Sigmoid colon (tissue), 7 donors: ENCODE measurements at places on chromosomes 16 and 17. TPM values are rescaled to one million over a fixed set of nuclear protein-coding genes. Genes with fewer than 3 reads are reported as not detected.

RDM1 gene
- total RNA-seq, result not detected

MYADML2 gene
- not detected for total RNA-seq

KRTAP2-1 gene
- not detected for total RNA-seq

NAGS gene
- 1.4 TPM for total RNA-seq

TP53TG3 gene
- total RNA-seq, result not detected

CRISPLD2 gene
- total RNA-seq, result 187 TPM

CXCL16 gene
- total RNA-seq, result 6.0 TPM

GNG13 gene
- not detected for total RNA-seq

- DNase-seq, result no peak
- H3K27ac ChIP-seq, result peak overlapping the region; percentile 95
- H3K27me3 ChIP-seq, result no peaks in the 10 kb centered on the region
- H3K4me1 ChIP-seq, result peaks cover 42% of the 10 kb centered on the region
Measured at GRCh38 chr17:82492643-82493225, 26.8 kb upstream of the FOXK2 start.

GRCh38 chr17:80745183-80745582, 200.5 kb downstream of the RPTOR start:
- H3K36me3 ChIP-seq, result no peaks in the 10 kb centered on the region
- no peaks in the 10 kb centered on the region for H3K27me3 ChIP-seq
- no peak overlapping the region for H3K27ac ChIP-seq
- H3K4me3 ChIP-seq, result no peak overlapping the region
- DNase-seq, result no peak

DNA sequence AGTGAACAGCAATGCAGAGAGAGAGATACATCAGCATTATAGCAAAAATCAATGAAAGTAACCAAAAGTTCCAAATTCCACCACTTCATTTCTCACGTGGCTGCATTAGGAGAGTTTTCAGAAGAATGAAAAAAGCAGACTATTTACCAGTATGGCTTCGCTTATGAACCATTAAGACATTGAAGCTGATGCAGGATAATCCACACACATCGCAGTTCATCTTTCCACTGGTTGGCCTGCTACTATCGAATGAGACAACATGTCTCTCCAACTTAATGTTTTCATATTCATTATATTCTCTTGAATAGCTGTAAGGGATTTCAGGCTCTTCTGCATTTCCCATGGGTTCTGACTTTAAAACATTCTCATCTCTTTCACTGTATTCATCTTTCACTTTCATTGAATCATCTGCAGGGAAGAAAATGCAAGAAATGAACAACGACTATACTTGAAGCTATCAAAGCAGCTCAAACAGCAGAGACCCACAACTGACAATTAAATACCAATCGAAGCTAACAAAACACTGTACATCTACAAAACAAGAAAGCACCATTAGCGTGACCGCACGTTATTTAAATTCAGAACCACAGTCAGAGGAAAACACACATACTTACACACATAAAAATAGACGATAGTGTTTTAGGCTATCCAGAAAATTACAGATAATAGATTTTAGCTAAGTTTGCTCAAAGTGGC, 54.9 kb downstream of the GRB7 start:
- no peak overlapping the region for H3K4me3 ChIP-seq
- no peaks in the 10 kb centered on the region for H3K36me3 ChIP-seq
- no peaks in the 10 kb centered on the region for H3K4me1 ChIP-seq
- no peak for DNase-seq
- H3K27me3 ChIP-seq, result no peaks in the 10 kb centered on the region
- H3K27ac ChIP-seq, result no peak overlapping the region

GRCh38 chr17:6640536-6641246, at the start of the genes KIAA0753 and TXNDC17:
TSS of gene KIAA0753 (minus strand) at chr17:6640711. CDS start at chr17:6635103, 5,608 bp downstream.
TSS of gene TXNDC17 (plus strand) at chr17:6641060. CDS start at chr17:6641083, 23 bp downstream.
- DNase-seq, result peak; percentile 95
- no peaks in the 10 kb centered on the region for H3K27me3 ChIP-seq
- H3K36me3 ChIP-seq, result peaks cover 34% of the 10 kb centered on the region
- H3K27ac ChIP-seq, result peak within 1 kb of the TSS; percentile 88
- peaks cover 31% of the 10 kb centered on the region for H3K4me1 ChIP-seq

DNA sequence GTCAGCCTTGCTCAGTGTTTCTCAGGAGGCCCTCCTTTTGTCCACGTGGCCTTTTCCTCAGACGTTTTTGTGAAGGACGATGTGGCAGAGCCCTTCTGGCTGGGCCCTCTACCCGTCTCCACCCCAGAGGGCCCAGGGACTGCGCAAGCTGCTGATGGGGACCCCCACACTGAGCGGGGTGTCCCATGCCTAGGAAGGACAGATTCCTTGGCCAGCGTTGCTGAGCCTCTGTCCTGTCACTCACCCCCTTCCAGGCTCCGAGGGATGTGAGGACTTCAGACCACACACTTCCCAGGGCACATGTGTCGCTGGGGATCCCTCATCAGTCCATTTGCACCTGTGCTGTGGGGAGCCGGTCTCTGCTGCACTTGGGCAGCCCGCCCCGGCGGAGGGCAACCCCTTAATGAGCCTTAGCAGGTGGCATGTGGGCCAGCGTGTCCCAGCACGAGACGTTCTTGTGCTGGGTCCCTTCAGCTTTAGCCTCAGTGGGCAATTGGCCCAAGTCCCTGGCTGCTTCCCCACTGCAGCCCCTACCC, 48.3 kb downstream of the NT5M start:
- H3K36me3 ChIP-seq, result no peaks in the 10 kb centered on the region
- no peaks in the 10 kb centered on the region for H3K27me3 ChIP-seq
- no peak overlapping the region for H3K4me3 ChIP-seq

DNA sequence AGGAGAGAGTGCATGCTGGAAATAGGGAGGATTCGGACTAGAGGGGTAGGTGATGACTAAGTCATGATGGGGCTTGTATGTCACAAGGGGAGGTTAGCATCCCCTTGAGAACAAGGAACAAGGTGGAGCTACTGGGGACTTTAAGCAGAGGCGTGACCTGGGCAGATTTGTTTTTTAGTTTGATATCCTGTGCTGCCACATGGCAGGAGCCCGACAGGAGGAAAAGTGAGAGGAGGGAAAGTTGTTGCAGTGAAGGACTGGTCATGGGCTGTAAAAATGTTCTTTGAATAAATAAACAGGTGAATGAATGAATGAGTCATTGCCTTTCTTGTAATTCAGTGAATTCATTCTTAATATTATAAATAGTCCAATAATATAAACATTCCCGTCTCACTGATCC, 365.1 kb upstream of the CDH5 start:
- DNase-seq, result no peak
- no peaks in the 10 kb centered on the region for H3K4me1 ChIP-seq
- H3K4me3 ChIP-seq, result no peak overlapping the region
- H3K27ac ChIP-seq, result no peak overlapping the region
- H3K36me3 ChIP-seq, result no peaks in the 10 kb centered on the region

DNA sequence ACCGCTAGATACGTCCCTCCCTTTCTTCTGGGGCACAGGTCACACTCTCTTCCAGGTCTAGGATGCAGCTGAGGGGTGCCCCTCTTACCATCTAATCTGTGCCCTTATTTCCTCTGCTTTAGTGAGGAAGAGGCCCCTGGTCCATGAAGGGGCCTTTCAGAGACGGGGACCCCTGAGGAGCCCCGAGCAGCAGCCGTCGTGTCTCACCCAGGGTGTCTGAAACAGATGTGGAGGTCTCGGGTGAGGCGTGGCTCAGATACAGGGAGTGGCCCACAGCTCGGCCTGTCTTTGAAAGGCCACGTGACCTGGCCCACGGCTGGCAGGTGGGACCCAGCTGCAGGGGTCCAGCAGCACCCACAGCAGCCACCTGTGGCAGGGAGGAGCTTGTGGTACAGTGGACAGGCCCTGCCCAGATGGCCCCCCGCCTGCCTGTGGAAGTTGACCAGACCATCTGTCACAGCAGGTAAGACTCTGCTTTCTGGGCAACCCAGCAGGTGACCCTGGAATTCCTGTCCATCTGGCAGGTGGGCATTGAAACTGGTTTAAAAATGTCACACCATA, 15.6 kb downstream of the SCGB1C2 start:
- peak; percentile 22 for DNase-seq
- H3K27me3 ChIP-seq, result no peaks in the 10 kb centered on the region
- no peak overlapping the region for H3K4me3 ChIP-seq
- H3K4me1 ChIP-seq, result no peaks in the 10 kb centered on the region
- H3K36me3 ChIP-seq, result no peaks in the 10 kb centered on the region
- H3K27ac ChIP-seq, result no peak overlapping the region

DNA sequence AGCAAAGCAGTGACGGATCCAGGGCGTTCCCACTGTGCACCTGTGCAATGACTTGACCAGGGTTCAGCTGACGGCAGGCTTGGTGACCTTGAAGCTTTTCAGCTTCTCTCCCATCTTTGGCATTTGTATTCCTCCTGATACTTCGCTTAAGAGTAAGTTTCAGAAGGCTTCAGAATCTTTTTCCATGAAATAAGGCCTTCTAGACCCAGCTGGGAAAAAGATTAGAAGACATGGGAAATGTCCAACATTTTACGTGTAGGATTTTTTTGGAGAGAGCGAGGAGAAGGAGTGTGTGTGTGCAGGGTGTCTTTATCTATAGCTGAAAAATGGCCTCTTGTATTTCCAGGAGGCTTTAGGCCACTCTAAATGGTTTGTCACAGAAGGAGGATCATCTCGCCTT, 104.1 kb downstream of the BANP start:
- peaks cover 13% of the 10 kb centered on the region for H3K36me3 ChIP-seq
- H3K4me3 ChIP-seq, result no peak overlapping the region
- H3K27ac ChIP-seq, result no peak overlapping the region
- H3K4me1 ChIP-seq, result no peaks in the 10 kb centered on the region
- DNase-seq, result no peak
- no peaks in the 10 kb centered on the region for H3K27me3 ChIP-seq

GRCh38 chr17:1006054-1006453, 9.1 kb downstream of the TIMM22 start:
- H3K27me3 ChIP-seq, result no peaks in the 10 kb centered on the region
- peaks cover 81% of the 10 kb centered on the region for H3K36me3 ChIP-seq
- no peak for DNase-seq
- peaks cover 54% of the 10 kb centered on the region for H3K4me1 ChIP-seq

DNA sequence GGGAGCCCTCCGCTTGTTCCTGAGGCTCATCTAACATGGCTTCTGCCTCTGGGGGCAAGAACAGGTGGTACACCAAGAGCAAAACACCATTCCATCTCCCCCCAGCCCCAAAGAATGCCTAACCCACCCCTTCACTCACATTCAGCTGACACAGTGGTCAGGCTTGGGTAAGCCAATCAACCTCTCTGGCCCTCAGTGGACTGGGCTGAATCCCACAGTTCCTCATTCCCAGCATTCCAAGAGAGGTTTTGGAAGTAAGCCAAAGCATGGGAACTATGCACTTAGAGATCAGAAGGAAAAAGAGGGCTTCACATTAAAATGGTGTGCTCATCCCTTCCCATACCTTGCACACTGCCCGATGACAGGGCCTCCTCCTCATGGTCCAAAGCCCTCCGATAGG, 7.8 kb downstream of the PIGS start:
- H3K27me3 ChIP-seq, result no peaks in the 10 kb centered on the region
- H3K27ac ChIP-seq, result no peak overlapping the region
- H3K4me3 ChIP-seq, result no peak overlapping the region
- peaks cover 7% of the 10 kb centered on the region for H3K4me1 ChIP-seq
- peaks cover 21% of the 10 kb centered on the region for H3K36me3 ChIP-seq

DNA sequence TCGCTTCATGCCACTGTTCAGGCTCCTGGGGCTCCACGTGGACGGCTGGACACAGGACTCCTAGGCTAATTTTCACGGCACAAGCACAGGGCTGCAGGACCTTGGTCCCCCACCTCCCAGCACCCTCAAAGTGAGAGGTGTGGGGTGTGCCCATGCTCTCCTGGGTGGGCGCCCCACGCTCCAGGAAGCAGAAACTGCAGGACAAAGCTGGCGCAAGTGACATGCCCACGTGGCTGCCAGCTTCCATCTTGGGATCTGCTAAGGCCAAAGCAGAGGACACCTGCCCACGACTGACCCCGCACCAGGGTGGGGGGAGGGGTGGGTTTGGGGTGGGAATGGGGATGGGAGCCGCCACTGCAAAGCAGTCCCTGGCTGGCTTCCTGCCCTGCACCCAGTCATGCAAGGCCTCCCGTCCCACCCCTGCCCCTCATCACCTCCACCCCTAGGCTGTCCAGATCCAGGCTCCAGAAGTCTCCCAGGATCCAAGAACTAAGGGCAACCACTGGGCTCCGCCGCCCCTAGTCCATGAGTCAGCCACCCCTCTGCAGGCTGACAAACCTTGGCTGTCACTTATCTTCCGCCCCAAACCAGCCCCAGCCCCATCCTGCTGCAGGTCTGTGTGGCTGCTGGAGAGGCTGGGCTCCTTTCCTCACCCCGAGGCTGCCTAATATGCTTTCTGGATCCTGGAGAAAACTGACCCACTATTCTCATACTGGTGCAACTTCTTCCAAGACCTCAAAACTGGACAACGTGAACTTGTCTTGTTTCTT, 11.1 kb downstream of the USP6 start:
- no peak overlapping the region for H3K4me3 ChIP-seq
- peaks cover 5% of the 10 kb centered on the region for H3K27me3 ChIP-seq
- DNase-seq, result no peak
- no peaks in the 10 kb centered on the region for H3K36me3 ChIP-seq

DNA sequence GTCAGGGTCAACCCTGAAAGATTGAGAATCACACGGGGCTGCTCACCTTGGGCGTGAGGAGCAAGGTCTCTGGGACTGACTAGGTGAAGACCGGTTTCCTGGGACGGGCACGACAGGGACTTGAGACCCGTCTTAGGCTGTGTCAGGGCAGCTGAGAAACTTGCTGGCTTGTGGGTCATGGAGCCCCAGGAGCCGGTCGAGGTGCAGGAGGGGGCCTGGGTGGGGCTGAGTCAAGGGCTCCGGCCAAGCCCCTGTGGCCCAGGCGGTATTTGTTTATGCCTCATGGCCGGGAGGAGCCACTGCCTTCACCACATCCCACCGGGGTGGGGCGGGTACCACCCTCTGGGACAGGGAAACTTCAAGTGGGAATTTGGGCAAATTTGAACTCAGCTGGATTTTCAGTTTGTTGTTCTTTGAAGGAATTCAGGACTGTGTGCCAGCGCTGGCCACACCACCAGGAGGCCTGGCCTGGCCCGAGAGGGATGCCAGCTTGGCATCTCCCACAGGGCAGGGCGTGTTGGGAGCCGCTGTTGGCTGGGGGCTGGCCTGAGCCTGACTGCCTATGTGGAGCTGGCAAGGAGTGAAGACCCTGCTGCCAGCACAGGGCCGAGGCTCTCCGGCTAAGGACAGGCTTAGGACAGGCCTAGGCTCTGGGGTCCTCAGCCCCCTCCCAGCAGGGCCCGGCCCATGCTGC, 116.1 kb downstream of the METRNL start:
- peak; percentile 69 for DNase-seq
- no peaks in the 10 kb centered on the region for H3K36me3 ChIP-seq
- peaks cover 5% of the 10 kb centered on the region for H3K4me1 ChIP-seq
- no peaks in the 10 kb centered on the region for H3K27me3 ChIP-seq

DNA sequence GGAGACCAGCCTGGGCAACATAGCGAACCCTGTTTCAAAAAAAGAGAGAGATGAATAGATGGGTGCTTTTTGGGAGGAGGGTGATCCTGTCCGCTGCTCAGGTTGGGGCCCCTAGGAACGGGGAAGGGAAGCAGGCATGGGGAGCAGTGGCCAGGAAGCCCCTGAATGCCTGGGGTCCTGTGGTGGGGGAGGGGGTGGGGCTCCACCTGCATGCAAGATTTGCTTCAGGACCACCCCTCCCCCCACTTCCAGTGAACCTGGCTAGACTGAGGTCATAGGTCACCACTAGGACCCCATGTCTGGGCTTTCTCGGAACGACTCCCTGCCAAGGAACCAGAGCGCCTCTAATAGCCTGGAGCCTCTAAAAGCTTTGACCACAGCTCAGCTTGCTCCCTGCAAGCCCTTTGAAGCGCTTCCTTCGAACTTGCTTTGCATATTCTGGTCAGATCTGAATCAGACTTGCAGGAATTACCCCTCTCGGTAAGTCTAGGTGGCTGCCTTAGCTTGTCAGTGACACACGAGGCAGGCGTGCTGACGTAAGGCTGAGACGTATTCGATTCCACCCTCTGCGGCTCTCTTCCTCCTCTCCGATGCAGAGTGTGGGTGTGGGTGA, 3.7 kb downstream of the SOCS3 start:
- H3K27me3 ChIP-seq, result no peaks in the 10 kb centered on the region
- H3K36me3 ChIP-seq, result peaks cover 26% of the 10 kb centered on the region
- peak overlapping the region; percentile 76 for H3K4me3 ChIP-seq
